ENCODE measurements at places on chromosomes 7 and 10.

DNA sequence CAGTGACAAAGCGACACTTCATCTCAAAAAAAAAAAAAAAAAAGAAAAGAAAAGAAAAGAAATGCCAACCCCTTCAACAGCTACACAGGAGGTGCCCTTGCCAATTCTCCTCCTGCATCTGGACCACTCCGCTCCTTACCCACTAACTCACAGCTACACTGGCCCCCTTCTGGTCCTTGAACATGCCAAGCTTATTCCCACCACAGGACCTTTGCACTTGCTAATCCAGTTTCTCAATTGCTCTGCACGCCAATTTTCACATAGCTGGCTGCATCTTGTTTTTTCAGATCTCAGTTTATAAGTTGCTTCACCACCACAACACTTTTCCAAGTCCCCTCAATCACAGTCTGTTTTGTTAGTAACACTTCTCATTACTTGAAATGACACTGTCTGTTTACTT is 5.5 kb downstream of the PDAP1 start:
- DNase-seq, result no peak

DNA sequence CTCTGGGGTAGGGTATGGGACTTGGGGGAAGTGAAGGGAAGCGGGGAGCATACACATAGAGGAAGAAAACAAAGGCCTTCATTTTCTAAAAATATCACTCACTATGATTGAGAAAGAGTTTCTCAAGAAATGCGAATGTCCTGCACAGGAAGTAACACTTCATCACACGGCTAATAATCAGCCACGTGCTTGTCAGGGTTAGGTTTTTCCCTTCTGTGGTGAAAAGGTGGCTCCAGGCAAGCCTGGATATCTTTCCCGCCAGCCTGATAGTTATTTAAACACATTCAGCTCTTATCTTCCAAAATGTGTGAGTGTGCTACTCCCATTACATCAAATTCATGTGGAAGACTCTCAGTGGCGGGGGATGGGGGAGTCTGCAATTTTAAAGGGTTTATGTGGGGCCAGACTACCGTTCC is 166.4 kb upstream of the ADO start:
- DNase-seq, result no peak

DNA sequence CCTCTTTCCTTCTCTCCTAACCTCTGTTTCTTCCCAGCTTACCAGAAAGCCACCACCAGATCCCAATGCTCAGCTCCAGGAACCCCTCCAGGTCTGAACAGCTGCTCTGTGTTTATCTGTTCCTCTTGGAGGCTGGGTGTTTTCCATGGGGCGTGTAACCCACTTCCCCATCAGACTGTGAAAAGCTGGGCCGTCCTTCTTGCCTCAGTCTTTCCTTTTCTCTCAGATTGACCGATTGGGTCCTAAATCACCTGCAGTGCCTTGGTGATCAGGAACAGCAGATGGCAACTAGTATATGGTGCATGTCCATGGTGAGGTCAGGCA is 4.8 kb downstream of the SH3PXD2A start:
- DNase-seq, result no peak

GRCh38 chr7:43890468-43890867 is 15.9 kb downstream of the URGCP start:
- no peak for DNase-seq

DNA sequence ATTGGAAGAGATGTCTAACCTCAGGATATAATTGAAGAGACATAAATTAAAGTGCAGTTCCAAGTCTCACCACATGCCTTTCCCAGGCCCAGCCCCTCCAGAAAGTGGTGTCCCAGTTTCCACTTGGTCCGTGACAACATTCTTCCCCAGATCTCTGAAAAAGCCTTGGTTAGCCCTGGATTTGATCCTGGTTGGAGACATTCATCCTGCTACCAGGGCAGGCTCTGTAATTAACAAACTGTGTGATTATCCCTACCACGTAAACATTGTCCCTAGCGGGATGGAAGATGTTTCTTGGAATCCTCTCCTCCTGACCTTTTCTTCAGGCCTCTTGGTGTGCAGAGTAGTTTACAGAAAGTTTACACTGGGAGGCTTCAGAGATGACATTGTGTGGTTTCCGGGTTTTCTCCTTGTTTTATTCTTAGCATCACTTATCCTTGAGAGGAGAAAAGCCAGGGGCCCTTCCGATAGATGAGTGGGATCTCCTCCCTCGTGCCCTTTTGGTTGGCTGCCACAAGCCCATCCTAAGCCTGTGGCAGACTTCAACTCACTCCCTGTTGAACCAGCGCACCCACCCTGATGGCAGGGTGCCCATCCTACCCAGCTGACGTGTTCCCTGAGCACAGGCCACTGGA is 83.8 kb downstream of the COL13A1 start:
- no peak for DNase-seq

GRCh38 chr10:33965795-33966581 is 631.5 kb upstream of the NRP1 start:
- DNase-seq, result no peak

- no peak for DNase-seq
Observed at GRCh38 chr10:125079091-125079600, 81.2 kb downstream of the CTBP2 start.

DNA sequence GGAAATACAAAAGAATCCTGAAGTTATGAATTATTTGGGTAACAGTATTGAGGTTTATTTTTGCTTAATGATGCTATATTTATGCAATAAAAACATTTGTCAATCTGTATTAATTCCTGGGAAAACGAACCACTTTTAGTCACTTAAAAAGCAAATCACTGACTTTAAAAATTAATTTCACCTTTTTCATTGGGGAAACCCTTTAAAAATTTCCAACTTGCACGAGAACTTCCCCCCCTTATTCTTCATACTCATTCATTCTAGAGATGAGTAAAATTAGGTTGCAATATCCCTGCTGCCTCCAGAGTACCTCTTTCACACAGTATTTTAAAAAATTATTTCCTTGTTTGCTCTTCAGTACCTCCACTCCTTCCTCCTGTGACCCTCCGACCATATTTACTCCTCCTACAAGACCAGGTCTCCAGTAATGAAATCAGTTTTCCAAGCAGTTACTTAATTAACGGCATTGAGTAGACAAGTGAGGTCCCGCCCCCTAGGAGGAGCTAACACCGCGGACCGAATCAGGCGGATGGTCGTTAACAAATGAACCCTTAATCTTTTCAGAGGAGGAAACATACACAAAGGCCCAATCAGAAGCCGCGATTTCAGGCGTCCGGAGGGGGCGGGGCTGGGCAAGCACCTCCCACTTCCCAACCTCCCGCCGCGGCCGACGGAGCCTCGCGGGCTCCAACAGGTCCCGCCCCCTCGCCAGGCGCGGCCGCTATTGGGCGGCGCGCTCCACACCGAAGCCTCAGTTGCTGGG is 465 bp upstream of the TRIM24 start:
- DNase-seq, result peak; percentile 98

DNA sequence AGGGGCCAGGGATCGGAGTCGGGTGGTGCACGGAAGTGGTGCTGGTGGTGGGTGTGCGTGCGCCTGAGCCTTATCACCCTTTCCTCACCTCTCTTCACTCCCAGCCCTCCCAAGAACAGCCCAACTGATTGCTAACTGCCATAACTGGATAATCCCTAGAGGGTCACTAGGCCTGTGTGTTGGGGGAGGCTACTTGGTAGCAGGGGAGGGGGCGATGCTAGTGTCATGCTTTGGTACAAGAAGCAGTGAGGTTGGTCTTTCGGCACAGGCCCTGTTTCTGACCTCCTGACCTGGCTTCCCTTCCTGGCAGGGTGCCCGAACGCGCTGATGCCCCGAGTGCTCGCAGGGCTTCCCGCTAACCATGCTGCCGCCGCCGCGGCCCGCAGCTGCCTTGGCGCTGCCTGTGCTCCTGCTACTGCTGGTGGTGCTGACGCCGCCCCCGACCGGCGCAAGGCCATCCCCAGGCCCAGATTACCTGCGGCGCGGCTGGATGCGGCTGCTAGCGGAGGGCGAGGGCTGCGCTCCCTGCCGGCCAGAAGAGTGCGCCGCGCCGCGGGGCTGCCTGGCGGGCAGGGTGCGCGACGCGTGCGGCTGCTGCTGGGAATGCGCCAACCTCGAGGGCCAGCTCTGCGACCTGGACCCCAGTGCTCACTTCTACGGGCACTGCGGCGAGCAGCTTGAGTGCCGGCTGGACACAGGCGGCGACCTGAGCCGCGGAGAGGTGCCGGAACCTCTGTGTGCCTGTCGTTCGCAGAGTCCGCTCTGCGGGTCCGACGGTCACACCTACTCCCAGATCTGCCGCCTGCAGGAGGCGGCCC is 652 bp downstream of the KAZALD1 start:
- peak; percentile 58 for DNase-seq

DNA sequence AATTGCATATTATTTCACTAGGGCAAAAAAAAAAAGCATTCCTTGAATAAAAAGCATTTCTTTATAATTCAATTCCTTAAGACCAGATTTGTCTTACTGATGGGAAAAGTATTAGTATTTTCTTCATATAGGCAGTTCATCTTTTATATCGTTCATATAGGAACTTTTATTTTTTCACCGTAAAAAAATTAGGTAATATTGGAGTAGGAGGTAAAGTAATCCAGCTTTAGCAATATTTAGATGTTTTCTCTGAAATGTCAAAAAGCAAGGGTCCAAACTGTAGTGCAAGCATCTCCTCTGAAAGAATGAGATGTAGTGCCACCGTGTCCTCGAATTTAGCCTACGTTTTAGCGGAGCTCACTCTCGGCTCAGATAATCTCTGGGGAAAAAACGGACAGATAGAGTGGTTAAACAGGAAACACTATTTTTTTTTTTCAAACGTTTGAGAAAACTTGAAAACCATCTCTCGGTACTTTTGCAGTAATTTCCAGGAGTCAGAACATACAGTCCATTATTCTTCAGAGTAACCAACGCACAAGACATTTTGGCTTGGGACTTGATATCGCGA is 5.5 kb upstream of the SPAG6 start:
- no peak for DNase-seq

- no peak for DNase-seq
Observed at GRCh38 chr7:48781752-48782151, 142.6 kb upstream of the CDC14C start.

DNA sequence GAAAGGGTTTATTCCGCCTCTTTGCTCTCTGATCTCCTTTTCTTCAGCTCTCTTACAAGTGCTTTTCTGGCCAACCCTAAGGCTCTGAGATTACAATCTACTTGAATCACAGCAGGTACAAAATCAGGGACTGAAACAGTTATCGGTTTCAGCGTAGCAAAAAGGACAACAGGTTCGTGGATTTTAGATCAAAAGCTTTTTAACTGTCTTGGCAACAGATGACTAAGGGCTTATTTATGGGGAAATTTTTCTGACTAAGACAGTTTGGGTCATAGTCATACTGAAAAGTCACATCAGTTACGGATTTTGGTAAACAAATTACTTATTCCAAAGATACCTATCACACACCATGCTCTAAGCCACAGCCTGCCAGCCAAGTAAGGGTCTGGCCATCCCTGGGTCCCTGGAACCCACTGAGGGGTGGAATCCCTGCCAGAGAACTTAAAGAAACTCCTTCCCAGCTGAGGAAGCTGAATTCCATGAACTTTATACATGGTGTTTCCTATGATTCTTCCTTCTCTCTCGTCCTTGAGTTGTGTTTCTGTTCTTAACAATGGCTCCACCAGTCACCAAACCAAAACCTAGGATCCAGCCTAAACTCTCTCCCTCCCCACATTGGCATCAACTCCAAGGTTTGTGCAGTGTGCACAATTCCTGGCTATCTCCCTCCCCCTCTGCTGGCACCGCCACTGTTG is 169.3 kb downstream of the FAM107B start:
- DNase-seq, result no peak

DNA sequence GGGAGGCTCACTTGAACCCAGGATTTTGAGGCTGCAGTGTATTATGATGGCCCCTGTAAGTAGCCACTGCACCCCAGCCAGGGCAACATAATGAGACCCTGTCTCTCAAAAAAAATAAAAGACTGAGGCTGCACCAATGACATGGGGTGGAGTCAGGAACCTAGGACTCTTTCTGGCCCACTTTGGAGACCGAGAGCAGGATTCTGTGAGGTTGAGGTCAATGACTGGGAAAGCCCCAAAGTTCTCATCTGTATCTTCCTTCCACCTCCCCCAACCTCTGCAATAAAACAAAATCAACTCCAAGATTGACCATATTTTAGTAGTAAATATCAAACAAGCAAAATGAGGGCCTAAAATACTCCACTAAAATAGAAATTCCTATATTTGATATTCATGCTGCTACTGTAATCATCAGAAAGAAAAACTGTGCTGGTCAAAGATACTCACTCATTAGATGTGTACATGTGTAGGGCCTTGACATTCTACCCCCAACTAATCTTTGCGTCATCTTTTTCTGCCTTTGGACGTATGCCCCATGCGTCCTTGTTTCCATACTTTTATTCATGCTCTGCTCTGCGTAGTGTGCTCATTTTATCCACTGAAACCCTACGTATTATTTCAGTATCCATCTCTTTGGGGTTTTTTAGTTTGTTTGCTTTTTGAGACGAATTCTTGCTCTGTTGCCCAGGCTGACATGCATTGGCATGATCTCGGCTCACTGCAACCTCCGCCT is 23.8 kb downstream of the WBP1L start:
- no peak for DNase-seq

DNA sequence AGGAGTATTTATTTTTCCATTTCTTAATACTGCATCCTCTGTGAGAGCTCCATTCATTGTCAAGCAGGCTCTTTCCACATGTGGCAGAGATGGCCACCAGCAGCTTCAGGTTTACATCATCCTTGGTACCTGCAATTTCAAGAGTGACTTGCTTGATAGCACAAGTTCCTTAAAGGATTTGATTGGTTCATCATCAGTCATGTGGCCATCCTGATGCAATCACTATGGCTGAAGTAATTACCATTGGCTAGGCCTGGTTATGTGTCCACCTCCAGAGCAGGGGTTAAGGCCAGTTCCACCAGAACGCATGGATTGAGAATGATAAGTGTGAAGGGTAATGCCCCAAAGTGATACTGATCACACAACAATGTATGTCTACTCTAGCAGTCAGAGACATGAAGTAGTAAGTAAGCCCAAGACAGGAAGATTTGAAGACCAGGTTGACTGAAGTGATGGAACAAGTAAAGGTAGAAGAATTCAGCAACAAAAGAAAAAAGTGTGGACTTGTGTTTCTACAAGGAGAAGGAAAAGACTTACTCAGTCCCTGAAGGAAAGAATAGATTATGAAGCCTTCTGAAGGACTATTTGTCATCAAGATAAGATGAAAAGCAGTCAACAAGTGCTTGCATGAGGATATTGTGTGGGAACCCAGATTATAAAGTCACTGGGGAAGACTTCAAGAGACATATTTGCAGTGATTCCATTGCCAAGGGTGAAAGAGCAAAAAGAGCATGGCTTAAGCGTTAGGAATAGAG is 26.4 kb upstream of the PRKAR2B start:
- no peak for DNase-seq

- DNase-seq, result no peak
Observed at GRCh38 chr10:19730167-19730906, 85.9 kb upstream of the PLXDC2 start.

GRCh38 chr7:118878336-118878735 is 653.8 kb downstream of the ANKRD7 start:
- no peak for DNase-seq

DNA sequence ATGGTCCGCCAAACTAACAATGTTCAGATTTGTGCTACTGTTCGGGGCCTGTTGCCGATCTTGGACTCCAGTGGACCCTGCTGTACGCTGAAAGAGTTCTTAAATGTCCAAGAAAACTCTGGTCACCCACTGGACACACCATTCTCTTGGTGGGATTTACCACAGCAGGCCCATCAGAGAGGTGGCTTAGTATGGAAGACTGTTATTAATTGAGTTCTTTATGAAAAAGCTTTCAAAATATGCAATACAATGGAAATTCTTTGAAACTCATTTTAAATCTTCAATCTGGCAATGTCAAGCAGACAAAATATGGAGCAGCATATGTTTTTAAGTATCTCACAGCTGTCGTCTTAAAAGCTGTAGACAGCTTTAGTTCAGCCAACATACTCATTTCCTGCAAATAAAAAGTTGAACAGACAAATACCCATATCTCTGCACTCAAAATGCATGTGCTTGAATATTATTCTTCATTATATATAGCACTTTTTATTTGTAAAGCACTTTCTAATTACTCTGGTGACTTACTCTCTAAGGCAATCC is 37.4 kb upstream of the GRM8 start:
- no peak for DNase-seq

Measured in NCI-H1436 (cell line).